ENCODE measurements at places on chromosomes 16 and 17.
A peak's percentile ranks its signal among the peaks of the same experiment; 100 is the strongest.

- DNase-seq, result peak; percentile 84
These were observed 28.7 kb upstream of the DDX52 start for GRCh38 chr17:37671824-37672547.

GRCh38 chr17:12815642-12816141 is 26.4 kb downstream of the ARHGAP44 start:
- no peak for DNase-seq

- peak; percentile 34 for DNase-seq
These were observed 124.1 kb downstream of the SOX9 start for GRCh38 chr17:72244956-72245355.

DNA sequence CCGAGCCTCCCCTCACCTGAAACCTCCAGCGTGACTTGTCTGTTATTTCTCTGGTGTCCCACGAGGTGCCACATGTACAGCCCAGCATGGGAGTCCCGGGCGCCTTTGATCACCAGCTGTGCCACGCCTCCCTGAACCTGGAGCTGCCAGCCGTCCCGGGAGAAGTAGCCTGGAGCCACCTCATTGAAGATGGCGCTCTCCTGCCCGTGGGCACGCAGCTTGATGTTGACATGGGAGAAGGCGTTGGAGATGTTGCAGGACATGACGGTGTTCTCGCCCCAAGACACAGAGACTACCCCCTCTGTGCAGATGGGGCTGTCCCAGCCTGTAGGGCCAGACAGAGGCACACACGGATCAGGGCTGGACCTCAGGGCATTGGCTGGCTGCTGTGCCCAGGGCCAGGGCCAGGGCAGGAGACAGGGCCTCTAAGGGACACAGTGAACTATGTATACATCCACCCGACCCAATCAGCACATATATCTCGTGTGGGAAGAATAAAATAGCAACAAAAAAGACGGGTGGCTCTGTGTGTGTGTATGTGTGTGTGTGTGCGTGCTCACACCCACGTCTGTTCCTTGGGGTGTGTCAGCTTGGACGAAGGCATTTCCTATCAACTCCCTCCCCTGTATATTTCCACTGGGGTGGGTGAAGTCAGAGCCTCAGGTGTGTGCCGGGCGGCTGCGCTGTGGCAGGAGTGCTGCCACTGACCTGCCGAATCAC is 7.3 kb upstream of the CD7 start:
- DNase-seq, result peak; percentile 37

DNA sequence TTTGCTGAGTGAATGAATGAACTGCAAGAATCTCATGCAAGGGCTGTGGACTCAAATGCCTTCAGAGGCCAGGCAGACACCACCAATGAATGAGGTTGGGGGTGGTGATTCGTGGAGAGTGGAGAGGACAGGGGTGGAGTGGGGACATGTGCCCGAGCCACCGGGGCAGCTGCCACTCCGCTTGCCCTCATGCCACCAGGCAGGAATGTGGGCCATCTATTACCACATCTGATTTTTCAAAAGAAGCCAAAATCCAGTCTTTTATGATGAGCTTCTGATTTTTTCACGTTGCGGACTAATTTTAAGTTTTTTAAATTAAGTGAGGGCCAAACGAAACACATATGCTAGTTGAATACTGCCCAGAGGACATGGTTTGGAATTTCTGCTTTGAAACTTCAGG is 67.1 kb upstream of the SMURF2 start:
- DNase-seq, result no peak

DNA sequence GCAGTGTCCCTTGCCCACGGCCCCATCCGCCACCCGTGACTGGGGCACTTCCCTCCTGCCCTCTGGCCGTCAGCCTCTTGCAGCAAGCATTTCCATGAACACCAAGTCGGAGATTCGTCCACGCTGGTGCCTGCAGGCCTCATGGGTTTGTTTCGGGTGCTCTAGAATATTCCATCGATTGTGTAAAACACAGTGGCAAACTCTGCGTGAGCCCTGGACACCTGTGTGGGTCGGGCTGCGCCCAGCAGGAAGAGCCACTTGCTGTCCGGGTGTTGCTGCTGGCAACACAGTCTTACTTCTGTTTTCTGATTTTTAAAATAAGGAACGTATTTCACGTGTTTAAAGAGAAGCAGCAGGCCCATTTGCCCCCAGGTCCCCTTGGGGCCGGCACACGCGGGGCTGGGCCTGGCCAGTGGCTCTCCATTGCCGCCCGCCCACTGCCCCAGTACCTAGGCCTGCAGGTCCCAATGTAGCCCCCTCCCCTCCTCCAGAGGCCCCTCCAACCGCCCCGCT is 10.0 kb downstream of the CYBC1 start:
- no peak for DNase-seq
